ENCODE measurements at places on chromosomes 4 and X. TPM values are rescaled to one million over a fixed set of nuclear protein-coding genes. Genes with fewer than 3 reads are reported as not detected.

C4orf50 gene
- total RNA-seq, result 0.06 TPM

CACNA1F gene
- 0.41 TPM for total RNA-seq

GABRE gene
- total RNA-seq, result 31.9 TPM

CENPVL2 gene
- total RNA-seq, result 0.18 TPM

CTAG2 gene
- not detected for total RNA-seq

MORC4 gene
- 18.5 TPM for total RNA-seq

RHOXF2B gene
- total RNA-seq, result not detected

BEND2 gene
- not detected for total RNA-seq

CLDN34 gene
- 0.23 TPM for total RNA-seq

FAM9C gene
- total RNA-seq, result 0.06 TPM

NALF2 gene
- 0.23 TPM for total RNA-seq

IL13RA2 gene
- total RNA-seq, result 0.58 TPM

TAF7L gene
- 0.18 TPM for total RNA-seq

SOWAHD gene
- total RNA-seq, result 1.2 TPM

FABP2 gene
- not detected for total RNA-seq

PPP2R2C gene
- total RNA-seq, result 1.1 TPM

F9 gene
- total RNA-seq, result not detected

TASL gene
- total RNA-seq, result 2.2 TPM

PCSK1N gene
- total RNA-seq, result 38.5 TPM

MAGEC2 gene
- total RNA-seq, result not detected

MBNL3 gene
- total RNA-seq, result 36.6 TPM

SLC2A9 gene
- total RNA-seq, result 15.0 TPM

SRPX2 gene
- total RNA-seq, result 17.9 TPM

SPANXN3 gene
- not detected for total RNA-seq

NLGN4X gene
- 14.3 TPM for total RNA-seq

TMSB15A gene
- 13.9 TPM for total RNA-seq

SSX3 gene
- not detected for total RNA-seq

SASH3 gene
- 6.7 TPM for total RNA-seq

RIPPLY1 gene
- 1.3 TPM for total RNA-seq

ANOS1 gene
- total RNA-seq, result 7.4 TPM

GRIA3 gene
- total RNA-seq, result 4.4 TPM

PABPC1L2A gene
- total RNA-seq, result not detected

HSFX3 gene
- not detected for total RNA-seq
